ENCODE measurements at places on chromosomes 12 and 14. TPM values are rescaled to one million over a fixed set of nuclear protein-coding genes. Genes with fewer than 3 reads are reported as not detected.

- DNase-seq: no peak
Observed at GRCh38 chr14:92496191-92496857, 17.3 kb upstream of the RIN3 start.

The SIRT4 gene
- 0.40 TPM for total RNA-seq

DNA sequence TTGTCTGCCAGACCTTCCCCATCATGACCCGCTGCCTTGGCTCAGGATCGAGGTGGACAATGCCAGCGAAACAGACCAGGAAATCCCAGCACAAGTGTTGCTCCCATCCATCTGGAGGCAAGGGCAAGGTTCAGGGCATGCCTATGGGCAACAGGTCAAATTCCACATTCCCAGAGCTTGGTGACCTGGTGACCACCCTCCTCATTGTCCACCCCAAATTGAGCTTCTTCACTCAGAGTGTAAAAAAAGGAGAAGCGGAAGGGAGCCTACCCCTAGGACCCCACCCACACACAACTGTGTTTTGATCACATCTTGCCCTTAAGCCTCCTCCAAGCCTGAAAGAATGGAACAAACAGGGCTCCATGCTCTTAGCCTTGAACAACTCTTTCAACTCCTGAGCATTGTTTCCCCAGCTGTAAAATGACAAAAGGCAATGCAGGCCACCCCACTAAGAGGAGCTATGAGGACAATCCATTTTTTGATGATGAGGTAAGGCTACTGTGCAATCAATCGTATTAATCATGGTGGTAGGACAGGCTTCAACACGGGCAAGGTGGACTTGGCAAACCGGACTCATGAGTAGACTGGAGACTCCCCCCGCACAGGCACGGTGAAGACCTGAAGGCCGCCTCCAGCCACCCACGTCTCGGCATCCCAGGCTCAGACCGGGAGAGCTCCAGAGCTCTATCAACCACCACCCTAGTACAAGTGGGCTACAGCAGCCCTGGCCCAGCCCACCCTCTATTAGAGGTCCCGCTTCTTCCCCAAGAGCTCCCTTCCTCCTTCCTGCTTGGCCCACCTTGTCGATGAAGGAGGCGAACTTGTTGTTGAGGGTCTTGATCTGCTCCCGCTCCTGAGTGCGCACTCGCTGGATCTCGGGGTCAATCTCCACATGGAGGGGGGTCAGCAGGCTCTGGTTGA, 866 bp downstream of the KRT79 start:
- no peak for DNase-seq

DNA sequence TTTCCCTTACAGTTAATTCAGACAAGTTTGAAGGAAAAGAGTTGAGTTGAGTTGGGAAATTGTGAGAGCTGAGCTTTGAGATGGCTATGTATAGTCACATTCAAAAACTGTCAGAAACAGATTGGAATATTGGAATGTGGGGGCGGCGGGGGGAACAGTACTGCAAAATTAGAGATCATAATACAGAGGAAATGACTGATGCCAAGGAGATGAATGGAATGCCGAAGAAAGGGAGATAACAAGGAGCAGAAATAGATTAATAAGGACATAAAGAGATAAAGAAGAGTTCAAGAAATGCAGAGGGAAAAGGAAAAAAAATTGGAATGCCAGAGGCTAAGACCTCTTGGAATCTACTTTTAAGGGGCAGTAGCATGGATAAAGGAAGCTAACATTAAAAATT, 3.2 kb upstream of the OR4K5 start:
- no peak for DNase-seq

The TOMM20L gene
- total RNA-seq: not detected

DNA sequence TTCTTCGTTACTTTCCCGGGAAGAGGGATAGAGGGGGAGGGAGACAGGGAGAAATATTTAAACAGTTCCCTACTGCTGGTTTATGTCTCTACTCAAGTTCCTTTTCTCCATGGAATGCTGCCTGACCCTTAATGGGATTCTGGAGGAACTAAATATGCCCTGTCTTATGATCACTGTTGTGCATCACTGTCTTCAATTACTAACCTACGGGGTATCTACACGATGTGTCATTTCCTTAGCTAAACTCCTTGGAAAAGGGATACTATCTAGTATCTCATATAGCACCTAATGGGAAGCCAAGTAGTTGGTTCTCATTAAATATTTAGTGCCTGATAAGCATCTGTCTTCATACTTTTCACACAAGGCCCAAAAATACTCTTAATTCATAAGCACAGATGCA, 37.5 kb upstream of the FBLN5 start:
- DNase-seq: peak; percentile 81

DNA sequence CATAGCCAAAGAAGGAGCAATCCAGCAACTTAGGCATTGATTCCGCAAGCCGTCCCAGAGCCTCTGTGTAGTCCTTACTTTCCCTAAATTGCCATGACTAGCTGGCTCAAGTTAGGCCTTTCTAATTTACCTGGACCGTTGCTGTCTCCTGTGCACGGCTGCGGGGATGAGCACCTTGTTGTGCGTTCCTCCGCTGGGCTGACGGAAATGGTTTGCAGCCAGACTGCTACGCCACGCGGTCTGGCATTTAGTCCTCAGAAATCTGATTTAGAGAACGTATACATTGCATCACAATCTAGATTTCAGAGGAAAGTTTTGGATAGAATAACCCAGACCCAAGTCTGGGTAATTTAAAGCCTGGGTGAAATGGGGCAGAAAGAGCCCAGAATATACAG, 133.2 kb upstream of the ARHGAP5 start:
- no peak for DNase-seq

Measured in HT1080 (cell line).